ENCODE measurements at places on chromosomes 1 and 21.

DNA sequence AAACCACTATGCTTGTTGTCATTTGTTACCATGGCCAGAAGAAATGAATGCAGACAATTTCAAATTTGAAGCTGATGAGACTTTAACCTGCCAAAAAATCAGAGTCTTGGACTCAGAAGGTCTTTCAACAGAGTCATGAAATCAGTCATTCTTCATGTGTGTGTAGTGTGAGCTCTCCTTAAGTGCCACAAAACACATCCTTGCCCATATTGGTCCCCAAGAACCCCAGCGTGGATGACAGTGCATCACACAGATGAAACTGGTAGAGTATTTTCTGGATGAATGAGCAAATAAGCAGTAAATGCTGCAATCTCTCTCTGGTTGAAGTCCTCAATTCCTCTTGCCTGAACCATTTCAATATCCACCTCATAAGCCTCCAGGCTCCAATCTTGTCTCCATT is 28.7 kb upstream of the ETS2 start:
- no peak for DNase-seq

- no peak for DNase-seq
Measured at GRCh38 chr1:9646037-9646436, 5.5 kb upstream of the PIK3CD start.

GRCh38 chr1:232017759-232018158 is 391.2 kb downstream of the DISC1 start:
- DNase-seq, result no peak

DNA sequence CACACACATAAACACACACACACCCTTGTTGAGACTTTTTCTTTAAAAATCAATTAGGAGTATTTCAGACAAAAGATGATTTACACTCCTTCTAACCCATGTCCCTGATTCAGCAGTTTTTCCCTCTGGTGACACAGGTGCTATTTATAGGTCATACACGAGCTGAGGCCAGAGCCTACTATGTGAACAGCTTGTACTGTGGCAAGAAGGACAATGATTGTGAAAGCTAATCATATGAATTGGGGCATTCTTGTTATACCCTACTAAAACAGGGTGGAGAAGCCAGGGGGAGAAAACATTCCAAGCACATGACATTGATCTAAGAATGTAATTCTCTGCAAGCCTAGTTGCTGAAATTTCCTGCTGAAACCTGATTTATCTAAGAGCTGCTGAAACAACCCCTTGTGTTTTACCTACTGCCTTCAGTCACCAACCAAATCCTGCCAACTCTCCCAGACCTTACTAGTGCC is 60.3 kb downstream of the XCL1 start:
- no peak for DNase-seq

GRCh38 chr1:54277451-54278341 is 77.7 kb downstream of the MRPL37 start:
- no peak for DNase-seq

DNA sequence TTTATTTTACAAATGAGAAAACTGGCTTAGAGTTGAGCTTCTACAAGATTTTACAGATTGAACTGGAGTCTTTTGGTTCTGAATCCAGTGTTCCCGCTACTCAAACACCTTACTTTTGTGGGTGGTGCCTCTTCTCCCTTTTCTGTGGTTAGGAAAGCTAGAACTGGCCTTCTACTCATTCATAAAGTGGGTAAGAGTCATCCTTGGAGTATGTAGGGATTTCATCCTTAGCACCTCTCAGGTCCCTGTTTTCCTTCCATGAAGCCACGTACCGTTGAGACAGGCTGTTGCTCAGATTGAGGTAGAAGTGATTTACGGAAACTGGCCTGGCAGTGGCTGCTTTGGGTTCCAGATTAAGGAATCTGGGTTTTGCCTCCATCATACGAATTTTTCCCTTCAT is 35.8 kb downstream of the WNT4 start:
- DNase-seq, result no peak

DNA sequence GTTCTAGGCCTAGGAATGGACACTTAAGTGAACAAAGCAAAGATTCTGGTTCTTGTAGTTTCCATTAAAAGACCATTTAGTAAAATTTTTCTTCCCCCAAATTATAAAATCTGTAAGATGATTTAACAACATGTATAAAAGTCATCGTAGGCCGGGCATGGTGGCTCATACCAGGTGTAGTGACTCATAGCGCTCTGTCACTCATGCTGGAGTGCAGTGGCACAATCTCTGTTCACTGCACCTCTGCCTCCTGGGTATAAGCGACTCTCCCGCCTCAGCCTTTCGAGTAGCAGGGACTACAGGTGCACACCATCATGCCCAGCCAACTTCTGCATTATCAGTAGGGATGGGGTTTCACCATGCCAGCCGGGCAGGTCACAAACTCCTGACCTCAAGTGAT is 9.1 kb downstream of the ASPM start:
- DNase-seq, result no peak

GRCh38 chr1:15411593-15412137 is 2.0 kb downstream of the EFHD2 start:
- peak; percentile 40 for DNase-seq

- no peak for DNase-seq
Measured at GRCh38 chr1:230237805-230238204, 170.8 kb downstream of the GALNT2 start.

DNA sequence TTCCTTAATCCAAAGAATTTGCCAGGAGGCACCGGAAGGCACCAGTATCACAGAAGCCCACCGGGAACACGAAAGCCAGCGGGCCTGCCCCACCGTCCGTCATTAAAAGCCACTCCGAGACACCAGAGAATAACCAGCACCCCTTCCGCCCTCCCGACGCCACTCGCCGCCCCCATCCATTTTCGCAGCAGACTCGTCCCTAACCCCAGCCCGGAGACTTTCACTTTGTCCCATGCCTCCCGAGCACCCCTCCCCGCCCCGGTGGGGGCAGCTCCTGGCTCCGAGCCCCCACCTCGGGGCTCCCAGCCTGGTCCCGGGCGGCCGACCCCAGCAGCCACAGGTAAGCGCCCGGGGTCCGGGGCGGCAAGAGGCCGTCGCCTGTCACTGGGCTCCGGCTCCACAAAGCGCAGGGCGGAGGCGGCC is 105.4 kb downstream of the SLC45A1 start:
- peak; percentile 35 for DNase-seq

DNA sequence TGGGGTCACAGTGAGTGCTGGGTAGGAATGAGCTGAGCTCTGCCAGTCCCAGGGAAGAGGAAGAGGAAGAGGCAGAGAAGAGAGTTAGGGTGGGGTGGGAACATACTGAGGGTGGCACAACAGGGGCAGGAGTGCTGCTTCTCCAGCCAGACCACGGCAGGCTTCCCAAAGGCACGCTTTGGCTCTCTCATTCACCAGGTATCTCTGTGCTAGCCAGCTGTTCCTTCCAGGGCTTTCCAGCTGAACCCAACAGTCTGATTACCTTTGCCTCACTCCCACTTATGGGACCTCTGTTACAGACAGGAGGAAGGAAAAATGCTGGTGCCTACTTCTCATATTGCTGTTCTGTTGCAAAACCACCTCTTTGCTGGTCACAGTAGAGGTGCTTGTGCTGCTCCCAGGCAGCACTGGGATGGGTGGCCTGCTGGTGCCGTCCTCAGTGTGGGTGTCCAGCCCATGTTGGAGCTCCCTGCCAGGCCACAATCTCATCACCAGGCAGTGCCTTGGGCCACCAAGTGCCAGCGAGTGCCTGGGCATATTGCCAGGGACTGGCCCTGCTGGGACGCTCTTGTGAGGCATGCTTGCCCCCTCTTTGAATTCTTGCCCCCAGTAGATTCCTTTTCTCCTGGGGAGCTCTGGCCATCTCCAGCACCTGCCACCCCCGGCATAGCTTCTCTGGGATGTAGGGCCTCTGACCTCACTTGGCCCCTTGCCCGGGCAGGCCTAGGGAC is 2.1 kb downstream of the ADORA1 start:
- DNase-seq, result peak; percentile 49

DNA sequence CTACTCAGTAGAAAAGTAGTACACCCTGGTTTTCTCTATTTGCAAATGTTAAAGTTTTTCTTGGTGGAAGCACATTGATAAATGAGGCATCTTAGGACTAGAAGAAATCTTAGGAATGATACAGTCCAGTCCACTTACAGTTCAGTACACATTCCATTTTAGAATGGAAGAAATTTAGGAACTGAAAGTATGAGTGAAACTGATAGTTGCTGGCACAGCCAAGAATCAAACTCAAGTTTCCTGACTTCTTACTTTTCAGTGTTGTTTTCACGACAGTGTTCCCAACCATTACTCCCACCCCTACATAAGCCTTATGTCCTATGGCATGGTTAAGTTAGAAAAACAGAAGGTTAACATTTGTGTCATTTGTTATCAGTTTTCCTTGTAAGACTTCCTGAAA is 258.5 kb downstream of the BACH1 start:
- no peak for DNase-seq

GRCh38 chr1:227891223-227891954 is 56.3 kb downstream of the WNT9A start:
- no peak for DNase-seq

DNA sequence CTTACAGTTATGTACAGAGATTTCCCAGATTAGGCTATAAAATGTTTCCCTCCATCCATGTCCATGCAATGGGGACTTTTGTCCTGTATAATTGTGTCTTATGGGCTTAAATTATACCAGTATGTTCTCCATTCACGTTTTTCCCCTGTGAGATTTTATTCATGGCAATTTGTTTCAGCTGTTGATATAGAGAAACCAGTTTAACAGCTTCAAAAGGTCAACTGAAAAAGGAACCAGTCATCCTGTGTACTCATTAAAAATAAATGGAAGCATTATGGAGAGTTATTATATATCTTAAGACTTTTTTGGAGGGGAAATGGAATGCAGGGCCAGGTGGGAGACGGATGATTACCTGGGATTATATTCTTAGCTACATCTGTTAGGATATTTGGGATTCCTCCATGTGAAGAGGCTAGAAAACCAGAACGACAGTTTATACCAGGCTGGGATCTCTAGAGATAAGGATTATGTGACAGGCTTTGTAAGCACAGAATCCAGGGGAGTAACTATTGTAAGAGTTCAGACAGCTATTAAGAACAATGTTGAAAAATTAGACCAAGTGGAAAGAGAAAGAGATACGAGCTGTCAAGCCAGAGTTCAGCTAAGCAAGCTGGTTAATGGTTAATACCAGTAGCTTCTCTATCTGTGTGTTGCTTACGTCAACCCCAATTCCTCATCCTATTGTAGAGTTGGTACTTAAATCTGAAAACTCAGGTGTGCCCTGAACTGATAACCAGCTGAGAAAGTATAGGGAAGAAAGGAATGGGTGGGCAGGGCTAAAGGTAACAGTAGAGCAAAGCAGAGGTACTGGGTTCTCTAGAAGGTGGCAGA is 12.4 kb upstream of the ZNF697 start:
- DNase-seq, result no peak

GRCh38 chr1:239718997-239719628 is 332.7 kb downstream of the CHRM3 start:
- no peak for DNase-seq

DNA sequence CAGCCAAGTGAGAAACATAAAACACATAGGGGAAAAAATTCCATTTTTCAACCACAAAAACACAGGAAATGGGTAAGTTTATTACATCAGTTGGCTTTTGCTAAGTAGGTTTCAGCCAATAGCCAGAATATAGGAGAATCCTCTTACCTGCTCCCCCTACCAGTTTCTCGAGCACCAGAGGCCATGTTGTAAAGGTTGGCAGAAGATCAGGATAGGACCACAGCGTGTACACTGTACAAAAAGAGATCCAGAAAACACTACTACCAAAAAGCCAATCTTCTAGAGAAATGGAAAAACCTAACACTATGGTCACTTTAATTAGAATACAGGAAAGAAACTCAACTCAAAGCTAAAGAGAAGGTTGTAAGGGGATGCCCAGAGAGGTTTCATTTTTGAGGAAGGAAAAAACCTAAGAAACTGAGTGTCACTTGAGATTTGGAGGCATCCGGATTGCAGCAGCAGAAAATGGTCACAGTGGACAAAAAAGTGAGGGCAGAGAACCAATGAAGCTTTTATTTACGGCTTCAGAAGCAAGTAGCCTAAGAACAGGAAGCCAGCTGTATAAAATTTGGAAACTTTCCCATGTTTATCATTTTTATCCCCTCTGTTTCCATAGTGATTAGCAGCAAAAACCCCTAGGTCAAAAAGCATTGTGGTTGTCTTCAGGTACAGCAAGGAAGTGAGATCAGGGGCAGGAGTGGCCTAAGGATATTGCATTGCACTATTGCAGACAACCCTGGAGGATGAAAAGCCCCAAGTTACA is 2.9 kb downstream of the EIF2D start:
- DNase-seq, result no peak

DNA sequence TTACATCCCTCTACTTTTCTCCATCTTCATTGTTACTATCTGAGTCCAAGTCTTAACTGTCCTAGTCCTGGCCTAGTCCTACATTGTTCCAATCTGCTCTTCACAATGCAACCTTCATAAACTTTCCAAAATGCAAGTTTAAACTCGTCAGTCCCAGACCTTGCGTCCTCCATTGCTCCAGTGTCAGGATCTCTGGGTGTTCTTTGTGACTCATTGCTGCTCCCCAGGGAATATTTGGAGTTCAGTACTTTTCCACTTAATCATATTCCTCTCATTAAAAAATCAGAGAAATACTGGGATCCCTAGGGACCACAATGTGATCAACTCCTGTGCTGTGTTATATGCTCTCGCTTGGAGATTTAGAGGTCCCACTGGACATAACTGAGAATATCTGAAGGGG is 18.0 kb upstream of the KPRP start:
- no peak for DNase-seq

DNA sequence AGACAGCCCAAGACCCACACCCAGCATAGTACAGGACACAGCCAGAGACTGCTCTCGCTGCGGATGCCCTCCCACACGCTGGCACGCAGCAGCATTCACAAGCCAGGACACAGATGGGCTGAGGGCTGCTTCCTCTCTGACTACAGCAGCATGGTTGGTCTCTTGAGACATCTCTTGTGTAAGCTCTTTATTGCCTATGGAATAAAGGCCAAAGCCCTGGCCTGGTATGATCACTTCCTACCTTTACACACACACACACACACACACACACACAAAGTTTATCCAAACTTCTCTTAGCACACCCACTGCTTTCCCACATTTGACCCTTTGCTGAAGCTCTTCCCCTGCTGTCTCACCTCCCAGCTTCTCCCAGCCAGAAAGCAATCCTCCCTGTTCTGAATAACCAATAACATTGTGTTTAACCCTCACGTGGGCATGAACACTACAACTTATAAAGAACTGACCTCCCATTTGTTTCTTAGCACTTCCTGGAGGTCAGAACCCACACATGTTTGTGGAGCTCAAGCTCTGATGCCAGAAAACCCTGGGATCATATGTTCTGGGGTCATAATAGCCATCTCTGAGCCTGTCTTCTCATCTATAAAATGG is 1.2 kb upstream of the LUZP1 start:
- DNase-seq, result no peak

DNA sequence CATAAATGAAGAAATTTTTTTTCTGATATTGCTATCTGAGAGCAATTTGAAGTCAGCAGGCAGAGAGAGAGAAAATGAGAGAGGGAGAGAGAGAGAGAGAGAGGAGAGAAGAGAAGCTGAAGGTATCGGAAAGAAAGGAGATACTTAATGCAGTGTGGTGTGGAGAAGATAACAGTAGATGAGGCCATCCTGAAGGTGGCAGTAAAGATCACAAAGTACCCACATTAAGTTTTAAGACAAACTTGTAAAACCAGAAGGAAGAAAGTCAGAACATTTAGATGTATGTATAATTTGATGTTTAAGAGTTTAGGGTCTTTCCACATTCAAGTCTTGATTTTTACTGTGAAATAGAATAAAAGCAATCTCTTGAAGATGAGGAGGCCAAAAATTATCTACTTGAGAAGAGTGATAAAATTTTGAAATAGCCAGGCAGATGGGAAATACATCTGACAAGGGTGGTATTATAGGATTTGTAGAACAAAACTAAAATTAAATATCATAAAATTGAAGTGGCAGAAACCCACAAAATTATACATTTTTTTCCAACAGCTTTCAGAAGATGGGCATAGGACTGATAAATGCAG is 1753.4 kb downstream of the MRPL39 start:
- DNase-seq, result peak; percentile 66
